ENCODE measurements at places on chromosomes 7 and 10.

DNA sequence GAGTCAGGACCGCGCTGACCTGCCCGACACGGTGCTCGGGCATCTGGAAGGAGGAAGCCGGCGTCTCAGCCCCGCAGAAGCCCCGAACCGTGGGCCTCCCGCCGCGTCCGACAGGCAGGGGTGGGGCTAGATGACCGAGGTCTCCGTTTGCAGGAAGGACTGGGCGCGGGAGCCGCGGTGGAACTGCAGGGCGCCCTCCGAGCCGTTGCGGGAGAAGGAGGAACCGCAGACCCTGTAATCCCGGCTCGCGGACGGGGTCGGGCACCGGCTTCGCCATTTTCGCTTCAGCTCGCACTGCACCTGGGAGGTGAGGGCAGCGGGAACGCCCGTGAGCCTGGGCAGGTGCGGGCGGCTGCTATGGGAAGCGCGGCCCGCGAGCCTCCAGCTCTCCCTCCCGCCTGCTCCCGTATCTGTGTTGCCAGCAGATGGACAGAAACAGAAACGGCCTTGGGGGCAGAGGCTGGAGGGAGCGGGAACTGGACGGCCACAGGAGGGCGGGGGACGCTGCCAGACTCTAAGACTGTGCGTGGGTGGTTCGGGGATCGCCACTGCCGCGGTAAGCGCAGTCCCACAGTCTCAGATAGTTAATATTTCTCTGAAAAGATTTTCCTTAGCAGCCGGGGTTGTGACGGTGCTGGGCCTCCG lies 114.1 kb downstream of the VIPR2 start:
- no peak for DNase-seq

DNA sequence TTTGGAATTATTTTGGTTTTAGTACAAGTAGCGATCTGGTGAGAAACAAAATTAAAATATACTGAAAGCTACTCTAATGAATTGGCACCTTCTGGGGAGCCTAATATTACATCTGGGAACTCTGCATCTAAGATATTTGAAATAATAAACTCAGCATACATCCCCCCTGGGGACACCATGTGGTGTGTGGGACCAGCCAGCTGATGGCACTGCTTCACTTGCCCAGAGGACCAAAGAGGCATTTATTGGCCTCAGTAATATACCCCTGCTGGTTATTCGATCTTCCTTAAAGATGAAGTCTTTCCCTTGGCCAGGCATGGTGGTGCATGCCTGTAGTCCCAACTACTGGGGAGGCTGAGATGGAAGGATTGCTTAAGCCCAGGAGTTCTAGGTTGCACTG lies 195.1 kb upstream of the AUTS2 start:
- DNase-seq: no peak

DNA sequence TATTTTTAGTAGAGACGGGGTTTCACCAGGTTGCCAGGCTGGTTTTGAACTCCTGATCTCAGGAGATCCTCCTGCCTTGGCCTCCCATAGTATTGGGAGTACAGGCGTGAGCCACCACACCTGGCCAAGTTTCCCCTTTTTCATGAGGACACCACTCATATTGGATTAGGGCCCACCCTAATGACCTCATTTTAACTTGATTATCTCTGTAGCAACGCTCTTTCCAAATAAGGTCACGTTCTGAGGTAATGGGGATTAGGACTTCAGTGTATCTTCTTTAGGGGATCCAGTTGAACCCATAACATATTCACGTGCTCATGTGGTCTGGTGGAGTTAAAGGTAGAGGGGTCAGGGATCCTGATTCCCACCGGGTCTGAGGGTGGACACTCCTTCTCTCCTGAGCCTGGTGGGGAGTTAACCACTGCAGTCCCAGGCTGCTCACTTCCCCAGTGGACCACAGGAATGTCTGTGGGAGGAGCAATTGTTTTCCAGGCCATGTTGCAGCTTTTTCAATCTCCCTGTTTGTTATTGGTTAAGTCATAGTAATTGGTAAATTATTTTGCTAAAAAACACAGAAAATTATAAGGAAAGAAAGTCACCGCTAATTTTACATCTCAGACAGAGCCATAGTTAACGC lies 130.5 kb downstream of the GRK5 start:
- DNase-seq: no peak

DNA sequence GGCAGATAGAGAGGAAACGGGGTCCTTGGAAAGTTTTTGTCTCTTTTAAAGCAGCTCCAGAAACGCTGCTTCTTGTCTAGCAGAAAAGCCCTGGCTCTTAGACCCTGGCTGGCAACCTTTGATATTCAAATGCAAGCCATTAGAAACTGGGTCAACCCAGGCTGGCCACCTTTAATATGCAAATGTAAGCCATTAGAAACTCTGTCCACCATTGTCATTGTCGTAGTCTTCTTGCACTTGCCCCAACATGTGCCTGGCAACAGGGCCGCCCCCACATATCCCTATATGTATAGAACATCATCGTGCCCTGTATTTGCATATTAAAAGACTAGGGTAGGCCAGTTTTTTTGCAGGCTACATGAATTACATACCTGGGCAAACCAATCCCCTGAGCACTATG lies 621.3 kb upstream of the DPP6 start:
- no peak for DNase-seq

GRCh38 chr7:48113275-48113674 lies 24.2 kb downstream of the UPP1 start:
- DNase-seq: no peak

DNA sequence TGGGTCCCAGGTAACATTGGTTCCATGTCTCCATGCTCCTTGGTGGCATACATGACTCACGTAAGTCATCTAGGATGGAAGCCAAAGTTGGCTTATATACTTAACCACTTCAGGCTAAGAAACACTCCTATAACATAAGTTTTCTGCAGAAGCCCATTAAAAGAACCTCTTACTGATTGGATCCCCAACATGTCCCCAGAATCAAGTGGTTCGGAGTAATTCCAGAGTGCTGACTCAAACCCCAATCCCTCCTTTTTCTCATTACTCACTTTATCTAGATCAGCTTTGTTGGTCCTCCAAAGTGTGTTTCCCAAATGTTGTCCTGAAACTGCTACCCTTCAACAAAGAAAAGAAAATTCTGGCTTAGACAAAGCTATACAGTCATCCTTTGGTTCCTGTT lies 10.1 kb upstream of the ATOH7 start:
- DNase-seq: no peak

DNA sequence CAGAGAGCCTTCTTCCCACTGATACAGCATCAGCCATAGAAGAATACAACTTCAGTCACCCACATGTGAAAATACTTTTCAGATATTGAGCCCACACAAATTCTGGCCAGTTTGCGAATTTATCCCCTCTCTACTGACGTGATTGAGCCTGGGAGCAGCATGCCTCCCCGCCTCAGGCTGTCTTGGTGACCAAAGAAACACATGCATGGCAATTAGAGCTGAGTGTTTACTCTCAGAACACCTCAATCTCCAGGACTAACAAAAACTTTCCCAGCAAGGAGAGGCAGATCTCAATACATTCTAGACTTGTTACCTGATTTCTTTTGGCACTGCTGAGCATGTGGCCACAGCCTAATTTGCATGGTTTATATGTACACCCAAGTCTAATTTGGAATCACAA lies 122.5 kb downstream of the TMEM26 start:
- no peak for DNase-seq

DNA sequence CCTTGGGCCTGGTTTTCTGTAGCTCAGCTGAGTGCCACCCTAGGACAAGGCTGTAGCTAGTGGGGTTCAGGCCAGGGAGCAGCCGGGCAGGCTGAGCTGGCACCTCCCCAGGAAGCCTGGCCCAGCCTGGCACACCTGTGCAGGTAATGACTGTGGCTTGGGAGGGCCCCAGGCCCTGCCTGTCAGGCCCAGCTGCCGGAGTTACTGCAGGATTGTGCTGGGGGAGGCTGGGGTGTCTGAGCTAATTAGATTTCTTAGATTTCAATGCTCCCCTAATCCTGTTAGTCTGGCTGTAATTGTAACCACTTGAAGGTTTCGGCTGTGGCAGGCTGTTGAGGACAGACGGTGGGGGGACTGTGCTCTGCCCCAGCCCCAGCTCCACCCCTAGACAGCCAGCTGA lies 6.0 kb downstream of the ZMIZ1 start:
- DNase-seq: no peak

DNA sequence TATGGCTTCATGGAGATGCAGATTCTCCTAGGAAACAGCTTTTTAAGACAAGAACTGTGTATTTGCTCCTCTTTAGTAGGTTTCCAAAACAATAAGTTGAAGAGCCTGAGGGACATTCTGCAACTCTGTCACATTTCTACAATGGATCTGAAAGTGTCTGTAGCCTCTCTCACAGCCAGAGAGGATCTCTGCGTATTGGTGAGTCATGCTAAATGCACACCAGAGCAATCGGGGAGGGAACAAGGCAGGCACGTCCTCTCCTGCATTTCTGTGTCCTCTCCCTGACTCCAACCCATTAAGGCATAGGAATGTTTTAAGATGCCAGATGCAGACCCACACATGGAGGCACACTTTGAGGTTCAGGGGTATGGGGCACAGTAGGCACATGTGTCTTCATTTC lies 1126.4 kb upstream of the GHITM start:
- no peak for DNase-seq

DNA sequence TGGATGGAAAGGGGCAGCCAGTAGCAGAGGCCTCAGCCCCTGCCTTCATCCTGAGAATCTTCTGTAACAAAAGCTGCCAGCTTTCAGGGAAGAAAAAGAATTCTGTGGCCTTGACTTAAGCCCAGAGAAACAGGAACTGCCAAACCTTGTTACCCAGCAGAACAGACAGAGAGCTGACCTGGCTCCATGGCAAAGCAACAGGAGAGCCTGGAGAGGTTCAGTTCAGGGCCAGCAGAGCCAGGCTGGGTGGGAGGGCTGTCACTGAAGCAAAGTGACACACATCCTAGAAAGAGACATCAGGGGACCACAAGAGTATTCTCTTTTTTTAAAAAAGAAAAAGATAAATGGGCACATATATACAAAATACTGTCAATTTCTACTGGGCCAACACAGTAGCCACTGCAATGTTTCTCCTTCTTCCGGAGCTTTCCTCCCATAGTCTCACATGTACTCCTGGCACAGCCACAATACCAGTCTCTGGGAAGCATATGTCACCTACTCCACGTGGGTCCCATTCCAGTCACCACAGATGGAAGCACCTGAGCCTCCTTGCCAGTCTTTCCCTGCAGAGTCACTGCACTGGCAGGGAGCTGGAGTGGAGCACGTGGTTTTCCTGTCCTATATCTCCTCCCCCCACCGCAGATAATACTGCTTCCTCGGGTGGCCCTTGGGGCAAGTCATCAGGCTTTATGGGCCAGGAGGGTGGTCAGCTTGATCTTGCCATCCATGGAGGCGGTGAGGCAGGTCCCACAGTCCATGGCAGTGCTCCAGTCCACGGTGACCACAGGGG lies 15.2 kb upstream of the CYREN start:
- no peak for DNase-seq

- DNase-seq: no peak
Measured at GRCh38 chr10:63515002-63515763, 6.0 kb upstream of the REEP3 start.

GRCh38 chr7:122402235-122402634 lies 97.7 kb upstream of the FEZF1 start:
- DNase-seq: no peak

- DNase-seq: no peak
Measured at GRCh38 chr10:127827354-127828140, 65.2 kb downstream of the CLRN3 start.

GRCh38 chr7:36011588-36011965 lies 141.5 kb upstream of the EEPD1 start:
- no peak for DNase-seq

DNA sequence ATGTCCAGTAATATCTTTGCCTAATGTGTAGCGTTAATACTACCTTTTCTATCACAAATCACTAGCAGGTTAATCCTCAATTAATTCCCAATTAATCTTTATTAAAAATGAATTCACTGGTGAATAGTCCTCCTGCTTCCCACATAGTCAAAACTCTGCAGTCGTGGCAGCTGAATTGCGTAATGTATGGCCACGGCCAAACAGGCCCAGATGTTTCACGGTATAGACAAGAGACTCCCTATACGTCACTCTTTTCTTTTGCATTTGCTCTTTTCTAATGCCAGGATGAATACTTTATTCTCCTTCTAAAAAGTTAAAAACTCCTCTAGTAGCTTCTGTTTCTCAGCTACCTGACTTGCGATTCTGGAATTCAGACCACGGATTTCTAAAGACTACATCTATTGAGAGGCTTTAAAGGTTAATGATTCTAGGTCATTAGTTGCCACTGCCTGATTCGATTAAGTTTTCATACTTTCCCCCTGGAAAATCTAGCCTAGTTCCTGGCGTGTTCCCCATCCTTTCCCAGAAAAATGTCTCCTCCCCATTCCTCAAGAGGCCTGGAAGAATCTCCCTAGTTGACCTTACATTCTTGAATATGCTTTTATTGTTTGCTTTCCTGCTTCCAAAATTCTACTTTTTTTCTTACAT lies 16.9 kb downstream of the MEOX2 start:
- no peak for DNase-seq

- DNase-seq: no peak
Measured at GRCh38 chr10:80413271-80413996, 5.1 kb downstream of the PRXL2A start.

DNA sequence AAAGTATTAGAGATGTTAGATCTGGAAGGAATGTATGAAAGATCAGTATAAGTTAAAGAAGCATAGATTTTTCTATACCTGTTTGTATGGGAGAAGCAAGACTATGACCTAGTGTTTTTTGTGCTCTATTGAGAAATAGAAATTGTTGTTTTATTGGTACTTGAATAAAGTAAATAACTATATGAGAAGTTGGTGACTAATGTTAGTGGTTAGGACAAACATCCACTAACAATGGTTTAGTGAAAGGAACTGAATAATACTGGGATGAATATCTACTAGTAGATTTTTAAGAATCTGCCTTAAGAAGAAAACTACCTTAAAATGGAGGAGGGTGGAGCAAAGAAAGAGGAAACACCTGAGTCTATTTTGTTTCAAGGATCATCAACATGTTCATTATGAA lies 521.1 kb upstream of the POT1 start:
- DNase-seq: no peak

- DNase-seq: no peak
Measured at GRCh38 chr10:14253711-14254110, 77.0 kb downstream of the FRMD4A start.

GRCh38 chr7:17183630-17184328 lies 114.7 kb upstream of the AHR start:
- no peak for DNase-seq

DNA sequence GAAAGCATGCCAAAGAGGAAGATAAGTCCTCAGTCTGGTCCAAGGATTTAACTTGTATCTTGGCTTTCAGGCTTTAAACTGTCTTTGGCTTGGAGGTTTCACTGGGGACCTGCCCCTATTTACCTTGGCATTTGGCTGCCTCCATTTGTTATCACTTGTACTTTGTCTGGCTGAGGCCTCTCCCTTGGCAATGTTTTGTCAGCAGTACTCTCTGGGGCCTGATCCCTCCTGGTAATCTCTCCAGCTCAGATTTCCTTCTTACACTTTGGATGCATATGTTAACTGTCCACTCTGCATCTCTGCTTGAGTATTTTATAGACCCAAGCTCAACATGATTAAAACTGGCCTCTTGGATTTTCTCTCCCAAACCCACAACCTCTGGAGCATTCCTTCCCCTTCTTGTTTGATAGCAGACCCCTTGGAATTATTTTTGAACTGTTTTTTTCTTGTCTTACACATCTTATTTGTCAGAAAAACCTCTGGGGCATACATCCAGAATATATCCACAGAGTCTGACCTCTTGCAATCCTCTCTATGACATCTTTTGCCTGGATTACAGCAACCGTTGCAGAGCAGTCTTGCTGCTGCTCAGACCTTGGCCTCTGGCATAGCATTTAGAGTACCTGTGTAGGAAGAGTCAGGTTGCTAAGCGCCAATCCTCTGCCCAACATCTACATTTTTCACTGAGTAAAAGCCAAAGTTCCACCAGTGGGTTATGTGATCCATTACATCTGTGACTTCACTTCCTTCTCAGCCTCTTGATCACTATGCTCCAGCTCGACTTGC lies 35.2 kb downstream of the ZNF487 start:
- DNase-seq: no peak

Data from stimulated activated CD4-positive, alpha-beta T cell treated with anti-CD3 and anti-CD28 coated beads, Interleukin-12 subunit alpha, Interleukin-12 subunit beta, amount 100 ng/mL, for 24 hours (primary cell).